ENCODE measurements at places on chromosomes 13 and 19.

DNA sequence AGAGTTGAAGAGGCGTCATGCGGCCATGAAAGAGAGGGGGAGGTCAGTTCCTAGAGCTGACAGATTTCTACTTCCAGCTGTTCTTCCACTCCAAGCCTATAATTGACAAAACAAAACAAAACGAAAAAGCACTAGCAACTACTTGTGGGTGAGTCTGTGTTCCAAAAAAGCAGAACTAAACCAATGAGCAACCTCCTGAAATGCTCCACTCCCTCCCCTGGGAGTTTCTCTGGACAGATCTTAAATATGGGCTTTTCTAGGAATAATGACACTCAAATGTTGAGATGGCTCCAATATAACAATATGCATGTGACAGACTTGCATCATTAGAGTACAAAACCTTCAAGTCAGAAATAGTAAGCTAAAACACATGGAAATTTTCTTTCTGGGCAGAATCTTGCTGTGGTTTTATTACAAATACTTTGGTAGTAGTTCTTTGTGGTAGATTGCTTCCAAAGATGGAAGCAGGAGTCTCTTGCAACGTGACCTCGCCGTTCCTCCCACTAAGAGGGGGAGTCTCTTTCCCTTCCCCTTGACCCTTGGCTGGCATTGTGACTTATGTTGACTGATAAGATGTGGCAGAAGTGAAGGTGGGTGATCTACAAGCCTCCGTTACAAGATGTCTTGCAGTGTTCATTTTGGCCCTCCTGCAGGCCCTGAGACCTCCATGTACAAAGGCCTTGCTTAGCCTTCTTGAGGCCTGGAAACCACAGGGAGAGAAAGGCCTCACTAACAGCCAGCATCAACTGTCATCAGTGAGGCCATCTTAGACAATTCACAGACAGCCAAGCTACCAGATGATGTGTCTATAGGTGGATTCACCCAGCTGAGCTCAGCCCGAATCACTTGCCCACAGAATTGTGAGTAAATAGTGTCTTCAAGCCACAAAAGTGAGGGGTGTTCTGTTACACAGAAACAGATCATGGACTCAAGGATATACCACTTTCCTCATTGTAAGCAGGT is 173.1 kb upstream of the RFC3 start:
- no peak for DNase-seq

GRCh38 chr13:97249093-97249795 is 27.1 kb downstream of the MBNL2 start:
- no peak for DNase-seq

GRCh38 chr13:97307882-97308624 is 85.9 kb downstream of the MBNL2 start:
- DNase-seq = no peak

- no peak for DNase-seq
Measured at GRCh38 chr13:110283736-110284517, 23.0 kb downstream of the COL4A1 start.

DNA sequence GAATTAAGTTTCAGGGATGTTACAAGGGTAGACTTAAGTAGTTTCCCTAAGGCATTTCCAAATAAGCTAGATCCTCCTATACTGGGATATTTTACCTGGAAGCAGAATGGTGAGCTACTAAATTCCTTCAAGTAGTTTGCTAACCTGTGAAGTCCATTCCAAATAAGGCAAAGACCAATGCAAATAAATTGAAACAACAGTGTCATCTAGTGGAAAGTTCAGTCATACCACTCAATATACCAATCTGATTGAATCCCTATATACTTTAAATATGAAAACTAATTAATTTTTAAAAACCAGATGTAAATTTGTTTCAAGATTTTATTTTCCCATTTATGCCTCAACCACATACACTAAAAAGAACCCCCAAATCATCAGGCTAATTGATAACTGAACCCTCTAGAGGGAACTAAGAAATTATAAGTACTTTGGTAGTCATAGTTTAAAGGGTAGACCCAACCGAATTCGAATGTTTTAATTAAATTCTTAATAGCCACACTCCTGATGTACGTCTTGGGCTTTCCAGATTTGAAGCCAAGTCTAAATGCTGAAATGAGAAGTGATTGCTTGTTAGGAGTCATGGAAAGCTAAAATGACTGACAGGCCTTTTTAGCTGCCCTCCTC is 223.7 kb downstream of the TBC1D4 start:
- DNase-seq = no peak

- no peak for DNase-seq
Measured at GRCh38 chr13:81957121-81957520, 1616.2 kb upstream of the SPRY2 start.

DNA sequence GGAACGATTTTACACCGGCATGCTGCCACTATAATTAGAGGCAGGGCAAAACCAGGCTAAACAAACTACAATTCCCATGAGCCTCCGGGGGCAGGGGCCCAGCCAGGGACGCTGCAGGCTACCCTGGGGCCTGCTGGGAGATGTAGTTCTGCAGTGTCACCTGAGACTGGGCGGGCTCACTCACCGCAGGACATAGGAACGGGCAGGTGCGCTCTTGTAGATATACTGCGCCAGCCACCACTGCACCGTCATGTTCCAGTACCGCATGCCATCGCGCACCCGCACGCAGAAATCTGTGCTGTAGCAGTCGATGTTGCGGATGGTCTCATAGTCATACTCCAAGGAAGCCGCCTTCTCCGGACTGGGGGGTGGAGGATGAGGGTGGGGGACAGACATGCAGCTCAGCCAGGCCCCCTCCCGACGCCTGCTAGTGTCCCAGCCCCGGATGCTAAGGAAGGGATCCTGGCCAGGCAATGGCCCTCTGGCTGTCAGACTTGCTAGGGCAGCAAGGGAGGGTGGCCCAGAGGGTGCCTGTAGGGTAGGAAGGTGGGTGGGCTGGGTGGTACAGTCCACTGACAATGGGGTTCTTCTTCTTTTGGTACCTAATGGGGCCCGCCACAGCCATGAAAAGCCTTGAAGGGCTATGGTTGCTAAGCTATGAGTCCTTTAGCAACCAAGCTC is 5.8 kb upstream of the TMC4 start:
- no peak for DNase-seq

GRCh38 chr13:20173116-20173746 is 12.4 kb upstream of the GJA3 start:
- no peak for DNase-seq

DNA sequence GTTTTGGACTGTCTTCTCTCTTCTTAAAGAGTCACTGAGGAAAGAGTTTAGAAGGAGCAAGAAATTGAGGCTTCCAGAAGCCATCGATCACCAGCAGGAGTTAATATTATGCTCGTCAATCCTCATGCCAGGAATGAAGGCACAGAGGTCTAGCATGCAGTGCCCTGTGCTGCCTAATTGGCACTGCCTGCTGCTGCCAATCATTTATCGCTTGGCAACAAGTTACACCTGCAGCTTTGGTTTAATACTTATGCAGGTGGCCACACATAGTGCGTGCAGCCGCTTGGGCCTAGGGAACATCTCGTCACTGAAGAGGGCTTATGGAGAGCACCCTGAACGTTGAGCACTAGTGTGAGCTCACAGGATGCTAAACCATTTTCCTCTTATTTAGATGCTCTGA is 2.7 kb upstream of the SOX1 start:
- no peak for DNase-seq

DNA sequence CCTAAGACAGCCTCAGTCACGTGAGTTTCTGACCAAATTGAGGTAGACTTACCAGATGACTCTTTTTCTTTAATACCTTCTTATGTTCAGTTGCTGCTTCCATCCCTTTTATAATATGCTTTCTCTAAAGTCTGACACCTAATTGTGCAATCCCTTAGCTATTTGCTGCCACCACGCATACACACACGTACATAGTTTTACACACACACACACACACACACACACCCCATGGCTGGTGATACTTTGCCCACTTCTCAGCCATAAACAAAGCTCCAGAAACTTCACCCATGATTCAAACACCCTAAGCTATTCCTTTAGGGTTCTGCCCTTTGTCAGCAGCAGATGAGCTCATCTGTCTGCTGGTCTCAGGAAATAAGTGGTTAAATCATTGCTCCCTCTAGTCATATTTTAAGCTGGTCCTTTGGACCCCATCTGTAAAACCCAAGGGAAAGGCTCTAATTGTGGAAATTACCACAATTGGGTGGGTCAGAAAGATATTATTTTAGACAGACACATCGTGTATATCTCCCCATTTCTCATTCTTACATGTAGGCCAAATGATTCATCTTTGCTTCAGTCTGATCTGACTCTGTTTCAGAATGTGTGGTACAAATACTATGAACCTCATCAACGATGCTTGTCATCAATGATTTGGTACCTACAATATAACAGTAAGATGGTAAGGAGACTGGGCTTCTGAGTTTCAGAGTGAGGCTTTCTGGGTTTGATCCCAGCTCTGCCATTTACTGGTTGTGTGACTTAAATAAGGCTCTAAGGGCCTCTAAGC is 69.2 kb downstream of the NALCN start:
- no peak for DNase-seq

DNA sequence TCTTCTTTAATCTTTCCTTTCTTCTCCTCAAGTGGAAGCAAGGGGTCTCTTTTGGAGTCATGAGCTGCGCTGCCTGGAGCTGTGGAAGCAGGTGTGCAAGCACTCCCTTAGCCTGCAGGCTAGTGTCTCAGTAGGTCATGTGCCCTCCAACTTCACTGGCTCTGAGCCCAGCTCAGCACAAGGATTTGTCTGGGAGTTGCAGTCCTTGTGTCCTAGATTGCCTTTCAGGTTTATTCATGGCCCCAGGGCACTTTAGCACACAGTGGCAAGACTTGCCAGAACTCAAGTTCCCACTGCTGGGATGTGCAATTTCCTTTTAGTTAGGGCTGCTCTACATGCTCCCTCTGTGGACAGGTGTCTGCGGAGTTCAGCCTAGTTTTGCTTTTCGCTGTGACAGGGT is 211.7 kb downstream of the LIG4 start:
- DNase-seq = no peak

DNA sequence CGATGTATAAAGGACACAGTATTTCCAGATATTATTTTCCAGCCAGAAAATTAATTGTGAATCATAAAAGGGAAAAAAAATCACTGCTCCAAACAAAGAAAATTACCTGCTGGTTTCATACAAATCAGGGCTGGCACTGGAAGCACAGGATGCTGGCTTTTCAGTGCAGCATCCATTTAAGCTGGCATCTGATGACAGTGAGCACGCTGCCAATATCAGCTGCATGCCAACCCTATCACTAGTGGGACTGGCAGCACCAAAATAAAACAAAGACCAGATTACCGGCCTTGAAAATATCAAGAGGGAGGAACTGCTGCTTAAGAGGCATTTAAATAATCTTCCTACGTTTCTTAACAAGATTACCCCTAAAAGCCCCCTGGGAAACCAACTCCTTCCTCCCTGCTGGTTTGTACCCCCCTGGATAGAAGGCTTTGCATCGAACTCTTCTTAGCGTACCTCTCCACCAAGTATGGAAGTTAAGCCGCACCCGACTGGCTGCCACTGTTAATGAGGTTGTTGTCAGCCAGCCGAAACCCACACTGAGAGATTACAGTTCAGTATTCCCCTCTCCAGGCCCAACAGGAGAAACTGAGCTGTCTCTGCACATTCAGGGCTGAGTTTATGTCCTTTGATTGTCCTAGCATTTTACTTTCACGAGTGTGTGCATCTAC is 257.8 kb downstream of the EFNB2 start:
- DNase-seq = no peak

GRCh38 chr19:18464646-18465045 is 26.7 kb upstream of the ISYNA1 start:
- no peak for DNase-seq

GRCh38 chr19:10517361-10517759 is at the start of gene S1PR5:
S1PR5 (minus strand) TSS chr19:10517447; CDS start chr19:10515011, 2,436 bp downstream.
- no peak for DNase-seq

GRCh38 chr13:40916207-40916998 is 102.7 kb downstream of the ELF1 start:
- DNase-seq = no peak

- no peak for DNase-seq
Measured at GRCh38 chr13:113408562-113408961, 44.6 kb upstream of the GRTP1 start.

DNA sequence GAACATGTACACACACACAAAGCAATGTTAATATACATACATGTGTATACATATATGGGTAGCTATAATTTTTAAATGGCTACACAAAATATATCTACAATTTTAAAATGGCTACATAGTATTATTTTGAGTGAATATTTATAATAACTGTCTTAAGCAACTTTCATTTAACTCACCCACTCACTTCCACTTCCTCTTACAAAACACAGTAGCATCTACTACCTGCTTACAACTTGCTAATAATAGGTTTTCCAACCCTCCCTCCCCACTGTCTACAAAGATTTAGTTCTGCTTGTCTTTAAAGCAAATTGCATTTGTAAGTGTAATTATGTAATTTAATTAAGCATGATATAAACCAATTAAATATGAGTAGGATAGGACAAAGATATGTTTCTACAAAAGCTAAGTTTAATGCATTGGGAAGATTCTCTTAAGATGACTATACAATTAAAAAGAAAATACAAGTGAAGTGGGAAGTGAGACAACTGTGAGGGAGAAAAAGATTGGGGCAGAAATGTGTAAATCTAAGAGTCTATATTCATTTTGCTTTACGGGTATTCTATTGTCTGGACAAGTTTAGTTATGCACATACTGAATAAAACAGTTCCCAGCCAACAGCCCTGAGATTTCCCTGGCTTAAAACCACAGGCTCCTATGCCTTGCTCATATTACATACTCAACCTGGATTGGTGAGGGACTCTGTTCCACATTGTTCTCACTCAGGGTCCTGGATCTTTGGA is 583.1 kb downstream of the EFNB2 start:
- no peak for DNase-seq

DNA sequence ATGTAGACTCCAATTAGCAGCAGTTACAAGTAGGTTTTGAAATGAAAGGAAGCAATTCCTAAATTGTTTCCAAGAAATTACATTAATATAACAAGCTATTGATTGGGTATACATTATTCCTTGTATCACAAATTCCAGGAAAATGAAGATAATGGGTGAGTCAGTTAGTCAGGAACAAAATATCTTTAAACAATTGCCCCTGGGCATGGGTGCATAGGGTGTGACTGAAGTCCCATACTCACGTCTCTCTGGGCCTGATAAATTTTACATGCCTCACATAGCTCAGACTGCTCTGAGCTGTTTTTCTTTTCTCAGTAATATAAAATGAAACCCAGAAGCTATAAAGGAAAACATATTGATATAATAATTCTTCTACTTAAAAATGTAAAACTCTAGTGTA is 87.8 kb downstream of the FNDC3A start:
- DNase-seq = no peak
